ENCODE measurements at places on chromosomes 13 and 19.

DNA sequence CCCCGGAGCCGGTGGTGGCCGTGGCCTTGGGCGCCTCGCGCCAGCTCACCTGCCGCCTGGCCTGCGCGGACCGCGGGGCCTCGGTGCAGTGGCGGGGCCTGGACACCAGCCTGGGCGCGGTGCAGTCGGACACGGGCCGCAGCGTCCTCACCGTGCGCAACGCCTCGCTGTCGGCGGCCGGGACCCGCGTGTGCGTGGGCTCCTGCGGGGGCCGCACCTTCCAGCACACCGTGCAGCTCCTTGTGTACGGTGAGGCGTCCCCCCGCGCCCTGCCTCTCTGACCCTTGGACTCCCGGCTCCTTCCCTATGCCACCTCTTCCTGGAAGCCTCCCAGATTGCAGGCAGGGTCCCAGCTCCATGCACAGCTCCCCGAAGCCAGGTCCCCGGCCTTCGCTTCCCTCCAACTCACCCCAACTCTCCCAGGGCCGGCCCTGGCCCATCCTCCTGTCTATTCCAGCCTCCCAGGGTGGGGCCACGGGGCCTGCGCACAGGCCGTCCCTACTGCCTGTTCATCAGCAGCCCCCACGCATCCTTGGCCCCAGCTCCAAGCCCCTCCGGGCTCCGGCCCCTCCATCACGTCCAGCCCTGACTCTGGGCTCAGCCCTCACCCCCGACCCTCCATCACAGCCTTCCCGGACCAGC, 1.7 kb downstream of the MADCAM1 start:
- no peak for DNase-seq

GRCh38 chr13:51612867-51613266, 28.6 kb downstream of the WDFY2 start:
- no peak for DNase-seq

- DNase-seq = no peak
These were observed 329.0 kb downstream of the OLFM4 start for GRCh38 chr13:53357582-53357981.

DNA sequence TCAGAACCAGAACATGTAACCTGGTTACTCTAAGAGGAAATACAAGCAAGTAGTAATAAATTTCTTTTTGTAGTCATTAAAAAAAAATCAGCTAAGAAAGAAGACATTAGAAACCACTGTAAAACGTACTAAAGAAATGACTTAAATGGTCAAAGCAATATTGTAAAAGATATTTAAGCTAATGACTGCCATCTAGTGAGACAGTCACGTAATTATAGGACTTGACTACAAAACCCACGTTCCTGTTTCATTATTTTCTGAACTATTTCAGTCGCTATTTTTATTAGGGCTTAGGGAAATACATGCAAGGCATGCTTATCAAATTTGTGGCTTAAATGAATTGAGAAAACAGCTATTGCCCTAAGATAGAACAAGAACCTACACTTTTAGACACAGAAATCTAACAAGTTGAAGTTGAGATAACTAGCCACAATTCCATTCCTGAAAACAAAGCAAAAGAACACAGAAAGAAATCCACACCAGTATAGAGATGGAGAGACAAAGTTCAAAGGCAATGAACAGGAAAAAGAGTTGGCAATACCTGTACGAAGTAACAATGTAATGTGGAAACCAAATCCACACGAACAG, 17.9 kb downstream of the ALG5 start:
- DNase-seq = no peak

DNA sequence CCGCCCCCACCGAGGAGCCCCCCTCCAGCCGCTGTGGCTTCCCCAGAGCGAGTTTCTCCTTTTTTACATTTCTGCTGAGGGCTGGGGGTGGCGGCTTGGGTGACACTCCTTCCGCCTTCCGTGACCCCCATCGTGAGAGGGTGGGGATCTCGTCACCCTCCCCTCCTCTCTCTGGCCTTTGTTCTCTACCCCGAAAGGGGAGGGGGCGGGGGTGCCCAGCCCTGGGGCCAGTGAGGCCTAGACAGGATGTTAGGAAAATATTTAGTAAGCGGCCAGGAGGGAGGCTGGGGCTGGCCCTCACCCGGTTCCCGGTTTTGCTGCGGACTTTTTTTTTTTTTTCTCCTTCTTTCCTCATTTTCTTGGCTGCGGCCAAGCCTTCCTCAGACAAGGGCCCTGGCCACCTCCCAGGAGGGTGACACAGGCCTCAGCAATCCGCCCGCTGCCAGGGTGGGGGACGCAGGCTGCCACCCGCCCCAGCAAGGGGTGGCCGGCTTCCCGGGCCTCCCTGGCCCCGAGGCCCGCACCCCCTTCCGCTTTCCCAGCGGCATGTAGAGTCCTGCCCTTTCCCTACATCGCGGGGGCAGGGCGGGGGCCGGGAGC, 3.9 kb downstream of the MIDN start:
- DNase-seq = peak; percentile 70

DNA sequence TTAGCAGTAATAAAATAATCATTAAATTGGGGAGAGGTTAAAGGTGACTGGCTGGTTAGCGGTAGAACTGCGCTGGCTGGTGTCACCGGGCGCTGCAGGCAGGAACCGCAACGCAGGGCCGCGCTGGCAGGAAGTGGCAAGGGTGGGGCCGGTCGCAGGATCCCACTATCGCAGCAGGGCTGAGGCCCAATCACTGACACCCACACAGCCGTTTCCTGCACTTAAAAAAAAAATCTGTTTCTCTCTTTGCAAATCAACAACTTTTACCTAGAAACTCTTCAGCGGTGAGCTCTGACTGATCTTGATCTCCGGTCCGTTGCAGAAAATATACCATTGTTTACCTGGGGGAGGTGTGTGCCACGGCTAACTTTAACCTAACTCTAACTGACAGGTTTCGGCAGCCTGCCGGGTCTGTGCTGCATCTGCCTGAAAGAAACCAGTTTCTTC, 46.9 kb downstream of the KLF2 start:
- peak; percentile 96 for DNase-seq

- peak; percentile 7 for DNase-seq
These were observed 50.6 kb upstream of the GAS6 start for GRCh38 chr13:113914333-113915011.

GRCh38 chr19:1073956-1074517, 7.1 kb downstream of the ARHGAP45 start:
- no peak for DNase-seq

GRCh38 chr19:50877338-50877737, 4.1 kb downstream of the KLK2 start:
- DNase-seq = no peak

- DNase-seq = no peak
These were observed 3.0 kb downstream of the APOC2 start for GRCh38 chr19:44948763-44949374.

DNA sequence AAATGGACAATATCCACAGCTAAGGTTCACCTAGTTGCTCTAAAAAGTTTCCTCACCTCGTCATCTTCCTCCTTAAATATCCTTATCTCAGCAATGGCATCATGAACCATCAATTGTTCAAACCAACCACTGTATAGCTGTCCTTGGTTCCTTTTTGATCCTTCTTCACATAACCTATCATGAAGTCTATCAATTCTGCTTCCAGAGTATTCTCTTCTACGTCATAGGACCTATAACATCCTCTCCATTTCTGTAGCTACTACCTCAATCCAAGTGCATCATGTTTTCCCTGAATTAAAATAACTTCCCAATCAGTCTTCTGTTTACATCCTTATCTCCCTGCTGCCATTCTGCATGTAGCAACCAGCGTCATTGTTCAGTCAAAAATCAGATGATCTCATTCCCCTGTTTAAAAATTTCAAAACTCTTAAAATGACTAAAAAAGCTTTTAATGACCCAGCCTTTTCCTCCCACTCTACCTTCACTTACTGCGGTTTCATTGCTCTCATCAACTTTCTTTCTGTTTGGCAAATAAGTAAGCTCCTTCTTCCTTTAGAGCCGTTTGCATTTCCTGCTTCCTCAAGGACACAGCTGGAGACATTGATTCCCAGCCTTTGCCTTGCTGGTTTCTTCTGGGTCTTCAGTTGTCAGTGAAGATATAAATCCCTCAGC, 223.9 kb upstream of the MIR17HG start:
- DNase-seq = no peak

DNA sequence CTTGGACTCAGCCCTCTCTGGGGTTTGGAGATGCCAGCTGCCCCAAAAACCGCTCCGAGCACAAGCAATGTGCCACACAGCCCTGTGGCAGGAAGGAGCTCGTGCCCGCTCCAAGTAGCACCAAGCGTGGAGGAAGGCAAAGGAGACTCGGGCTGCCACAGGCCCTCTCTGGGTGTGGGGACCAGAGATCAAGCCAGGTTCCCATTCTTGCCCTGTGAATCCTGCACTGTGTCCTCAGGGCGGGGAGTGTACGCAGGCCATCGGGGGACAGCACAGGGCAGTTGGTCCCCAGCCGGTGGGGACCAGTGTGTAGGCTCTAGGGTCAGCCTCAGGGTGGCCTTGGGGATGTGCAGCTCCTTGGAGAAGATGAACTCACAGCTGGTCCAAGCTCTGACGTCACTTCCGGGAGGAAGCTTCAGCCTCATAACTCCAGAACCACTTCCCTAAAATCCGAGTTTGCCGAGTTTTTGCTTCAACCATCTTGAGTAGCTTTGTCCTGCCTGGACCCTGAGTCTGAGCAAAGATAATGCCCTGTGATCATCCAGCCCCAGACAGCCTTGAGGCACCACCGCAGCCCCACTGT, 9.3 kb upstream of the CPAMD8 start:
- DNase-seq = no peak

GRCh38 chr19:45265375-45265774, 14.3 kb downstream of the MARK4 start:
- no peak for DNase-seq

DNA sequence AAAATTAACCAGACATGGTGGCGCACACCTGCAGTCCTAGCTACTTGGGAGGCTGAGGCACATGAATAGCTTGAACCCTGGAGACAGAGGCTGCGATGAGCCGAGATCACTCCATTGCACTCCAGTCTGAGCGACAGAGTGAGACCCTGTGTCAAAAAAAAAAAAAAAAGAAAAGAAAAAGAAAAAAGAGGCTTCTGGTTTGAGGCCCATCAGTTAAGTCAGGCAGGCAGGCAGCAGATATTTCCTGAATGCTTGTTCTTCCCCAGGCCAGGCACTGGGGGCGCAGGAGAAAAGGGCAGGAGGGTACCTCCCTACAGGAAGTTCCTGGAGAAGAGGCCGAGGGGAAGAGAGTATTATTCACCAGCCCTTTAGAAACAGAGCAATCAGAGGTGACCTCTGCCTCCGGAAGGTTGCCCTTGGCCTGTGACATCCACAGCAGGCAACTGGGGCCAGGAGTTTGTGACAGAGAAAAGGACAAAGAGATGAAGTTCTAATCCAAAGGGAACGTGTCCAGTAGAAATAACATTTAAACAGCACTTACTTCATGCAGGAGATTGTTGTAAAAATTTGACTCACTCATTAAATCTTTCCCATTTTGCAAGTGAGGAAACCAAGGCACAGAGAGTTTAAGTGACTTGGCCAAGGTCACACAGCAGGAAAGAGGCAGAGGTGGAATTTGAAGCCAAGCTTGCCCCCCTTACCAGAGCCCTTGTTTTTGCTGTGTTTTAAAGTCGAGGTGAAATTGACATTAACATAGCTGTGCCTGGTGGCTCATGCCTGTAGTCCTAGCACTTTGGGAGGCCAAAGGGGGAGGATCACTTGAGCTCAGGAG, 4.3 kb upstream of the RLN3 start:
- no peak for DNase-seq

DNA sequence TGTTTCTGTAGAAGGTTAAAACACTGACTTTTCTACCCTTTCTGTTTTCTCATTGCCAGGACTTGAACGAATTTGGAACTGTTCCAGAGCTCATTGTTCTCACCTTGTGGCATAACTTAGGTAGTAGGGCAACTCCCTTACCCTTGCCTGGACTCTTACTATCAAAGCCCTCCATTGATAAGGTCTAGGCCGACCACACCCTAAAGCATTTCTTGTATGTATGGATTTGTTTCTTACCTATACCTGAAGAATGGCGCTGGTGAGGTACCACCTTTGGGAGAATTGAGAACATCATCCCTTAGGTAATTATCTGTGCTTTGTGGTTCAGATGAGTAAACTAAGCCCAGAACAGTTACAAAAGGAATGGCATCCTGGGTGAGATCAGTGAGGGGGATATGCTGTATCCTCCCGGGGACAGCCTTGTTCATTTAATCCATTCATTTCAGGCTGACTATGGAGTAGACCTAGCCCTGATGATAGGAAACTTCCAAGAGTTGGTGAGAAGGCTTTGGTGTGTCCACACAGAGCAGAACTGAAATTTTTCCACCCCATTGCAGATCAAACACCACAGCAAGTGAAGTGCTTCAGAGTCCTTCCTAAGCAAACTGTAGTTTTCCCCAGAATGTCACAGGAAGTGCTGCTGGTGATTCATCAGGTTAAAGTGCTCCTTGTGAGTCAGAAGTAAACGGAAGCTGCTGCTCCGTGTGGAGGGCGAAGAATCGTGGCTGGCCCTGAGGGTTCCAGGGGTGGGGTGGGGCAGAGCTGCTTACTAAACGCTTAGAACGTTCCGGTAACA, 113.0 kb downstream of the TEX26 start:
- DNase-seq = peak; percentile 85

DNA sequence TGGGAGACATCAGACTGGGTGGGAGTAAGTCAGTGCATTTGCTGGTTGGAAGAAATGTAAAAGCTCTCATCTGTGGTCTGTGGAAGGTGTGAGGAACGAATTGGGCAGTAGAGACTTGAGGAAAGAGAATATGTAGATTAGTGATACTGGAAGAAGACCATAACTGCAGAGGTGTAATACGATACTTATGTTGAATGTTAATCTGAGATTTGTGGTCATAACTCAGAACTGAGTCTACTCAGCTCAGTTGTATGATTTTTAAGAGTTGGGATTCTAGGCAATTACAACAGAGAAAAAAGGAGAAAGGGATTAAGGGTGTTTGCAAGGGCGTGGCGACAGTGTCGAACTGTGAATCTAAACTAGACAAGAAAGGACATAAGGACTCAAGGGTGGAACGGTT, 3.2 kb upstream of the IL17D start:
- DNase-seq = no peak

DNA sequence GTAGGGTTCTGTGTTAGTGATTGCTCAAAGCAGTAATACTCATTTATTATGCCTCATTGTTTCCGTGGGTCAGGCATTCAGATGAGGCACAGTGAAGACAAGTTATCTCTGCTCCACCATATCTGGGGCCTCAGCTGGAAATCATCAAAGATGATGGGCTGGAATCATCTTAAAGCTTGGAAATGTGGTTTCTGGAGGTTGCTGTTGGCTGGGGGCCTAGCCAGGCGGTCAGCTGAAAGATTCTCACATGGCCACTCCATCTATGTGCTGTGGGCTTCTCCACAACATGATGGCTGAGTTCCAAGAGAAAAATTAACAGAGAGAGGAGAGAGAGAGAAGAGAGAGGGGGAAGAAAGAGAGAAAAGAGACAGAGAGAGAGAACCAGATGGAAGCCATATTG, 75.5 kb downstream of the OLFM4 start:
- DNase-seq = no peak

- no peak for DNase-seq
These were observed 814.4 kb downstream of the EFNB2 start for GRCh38 chr13:105721016-105721415.

GRCh38 chr19:14614099-14614412, 31.2 kb downstream of the CLEC17A start:
- DNase-seq = no peak

- no peak for DNase-seq
These were observed 71.3 kb downstream of the RAB20 start for GRCh38 chr13:110490009-110490770.

GRCh38 chr19:13132471-13133180, 14.6 kb downstream of the NACC1 start:
- peak; percentile 78 for DNase-seq

Measured in activated CD4-positive, alpha-beta memory T cell treated with anti-CD3 and anti-CD28 coated beads, Interleukin-2, amount 10 ng/mL, durations not matched to agents 7 days and 5 days (primary cell).